NCI-H226 (cell line): ENCODE measurements at places on chromosomes 16 and 17.

GRCh38 chr16:80741724-80742123 lies 62.7 kb downstream of the CDYL2 start:
- peak; percentile 20 for DNase-seq

DNA sequence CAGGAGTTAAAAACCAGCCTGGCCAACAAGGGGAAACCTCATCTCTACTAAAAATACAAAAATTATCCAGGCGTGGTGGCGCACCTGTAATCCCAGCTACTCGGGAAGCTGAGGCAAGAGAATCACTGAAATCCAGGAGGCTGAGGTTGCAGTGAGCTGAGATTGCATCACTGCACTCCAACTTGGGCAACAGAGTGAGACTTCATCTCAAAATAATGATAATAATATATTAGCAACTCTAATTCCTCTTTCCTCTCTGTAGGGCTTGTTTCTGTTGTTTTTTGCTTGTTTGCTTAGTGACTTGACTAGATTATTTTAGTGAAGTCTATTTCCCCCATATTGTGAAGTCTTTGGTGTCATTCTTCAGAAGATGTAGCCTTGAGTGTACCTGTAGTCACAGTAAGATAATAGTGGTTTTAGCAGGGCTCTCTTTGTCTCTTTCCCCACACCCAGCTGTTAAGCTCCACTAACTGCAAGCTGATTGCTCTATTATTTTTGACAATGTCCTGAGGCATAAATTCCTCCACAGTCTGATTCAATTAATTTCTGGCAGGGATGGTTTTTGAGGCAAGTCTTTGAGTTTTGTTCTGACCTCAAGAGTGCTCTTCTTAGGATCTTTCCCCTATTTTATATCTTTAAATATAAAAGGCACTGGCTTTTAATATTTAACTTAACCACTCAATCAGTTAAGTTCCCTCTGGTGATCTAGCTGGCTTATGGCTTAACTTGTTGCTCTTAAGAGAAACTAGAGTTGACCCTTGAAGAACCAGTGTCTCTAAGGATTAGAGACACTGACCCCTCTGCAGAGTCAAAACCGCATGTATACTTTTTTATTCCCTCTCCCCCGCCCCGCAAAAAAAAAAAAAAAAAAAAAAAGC lies 18.6 kb upstream of the TNFSF12 start:
- DNase-seq, result no peak

- DNase-seq, result no peak
Measured at GRCh38 chr17:2089021-2089422, 34.1 kb downstream of the HIC1 start.

DNA sequence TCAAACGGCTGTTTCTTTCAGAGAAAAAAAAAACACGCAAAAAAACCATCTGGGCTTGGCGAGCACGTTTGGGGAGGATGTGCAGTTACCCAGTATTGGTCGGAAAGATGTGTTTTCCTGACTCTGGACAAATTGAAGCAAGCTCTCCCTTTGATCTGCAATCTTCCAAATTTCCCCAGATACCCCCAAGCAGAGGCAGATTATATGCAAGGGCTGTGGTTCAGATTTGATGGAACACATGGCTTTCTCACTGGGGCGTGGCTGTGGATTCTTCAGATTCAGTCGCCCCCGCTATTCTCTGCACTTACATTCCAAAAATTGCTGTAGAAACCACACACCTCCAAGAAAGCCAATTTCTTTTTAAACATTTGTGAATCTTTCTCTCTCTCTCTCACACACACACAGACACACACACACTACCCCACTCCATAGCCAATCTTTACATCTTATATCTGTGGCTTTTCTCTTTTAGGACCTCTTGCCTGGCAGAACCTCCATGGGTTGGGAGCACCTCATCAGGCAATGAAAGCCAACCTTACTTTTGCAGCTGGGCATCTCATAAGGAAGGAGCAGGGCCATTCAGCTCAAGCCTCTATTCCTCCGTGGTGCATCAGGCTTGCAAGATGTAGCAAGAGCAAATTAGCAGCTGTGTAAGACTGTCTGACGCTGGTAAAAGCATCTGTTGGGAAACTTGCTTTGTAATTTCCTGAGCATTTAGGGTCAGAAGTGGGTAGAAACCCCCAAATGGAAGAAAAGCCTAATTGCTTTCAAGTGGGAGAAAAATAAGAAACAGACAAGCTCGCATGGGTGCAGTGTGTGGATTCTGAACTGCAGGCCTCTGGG lies 103.9 kb upstream of the FAM20A start:
- peak; percentile 16 for DNase-seq

GRCh38 chr17:29138184-29138955 lies 41.8 kb downstream of the MYO18A start:
- no peak for DNase-seq

- DNase-seq, result no peak
Measured at GRCh38 chr17:74851612-74852236, 8.0 kb downstream of the GRIN2C start.

DNA sequence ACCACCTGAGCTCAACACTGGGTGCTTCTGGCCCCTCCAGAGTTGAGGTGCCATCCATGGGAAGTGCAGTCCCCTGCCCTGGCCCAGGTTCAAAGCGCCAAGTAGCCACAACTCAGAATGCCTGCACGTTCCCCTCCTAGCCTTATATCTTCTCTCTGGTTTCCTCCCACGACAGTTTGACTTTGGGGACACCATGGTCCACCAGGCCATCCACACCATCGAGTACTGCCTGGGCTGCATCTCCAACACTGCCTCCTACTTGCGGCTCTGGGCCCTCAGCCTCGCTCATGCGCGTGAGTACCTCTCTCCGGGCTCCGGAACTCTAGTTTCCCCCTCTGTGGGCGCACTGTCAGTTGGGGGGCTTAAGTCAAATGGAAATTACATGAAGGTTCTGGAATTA lies 22.4 kb upstream of the NAGLU start:
- DNase-seq, result no peak

- no peak for DNase-seq
Measured at GRCh38 chr17:33154869-33155455, 138.1 kb downstream of the ASIC2 start.

GRCh38 chr16:81654346-81654745 lies 124.7 kb upstream of the PLCG2 start:
- DNase-seq, result no peak

GRCh38 chr17:68759343-68760140 lies 158.4 kb upstream of the FAM20A start:
- DNase-seq, result peak; percentile 70

DNA sequence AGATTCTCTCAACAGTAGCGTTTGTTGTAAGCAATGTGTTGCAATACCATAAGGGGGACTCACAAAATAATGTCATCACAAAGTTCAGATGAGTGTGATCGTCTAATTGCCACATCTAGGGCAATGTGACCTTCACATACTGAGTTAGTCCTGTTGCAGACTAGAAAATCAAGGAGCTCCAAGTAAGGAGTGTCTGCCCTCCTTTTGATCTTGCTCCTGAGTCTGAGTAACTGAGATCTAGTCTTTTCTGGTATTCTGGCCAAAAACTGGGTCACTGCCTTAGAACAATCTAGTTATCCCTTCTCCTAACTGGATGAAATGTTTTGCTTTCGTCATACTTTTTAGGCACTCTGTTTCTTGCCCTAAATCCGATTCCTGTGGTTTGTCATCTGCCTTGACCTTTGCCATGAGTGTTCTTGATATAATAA lies 712.1 kb downstream of the CDH11 start:
- DNase-seq, result no peak

DNA sequence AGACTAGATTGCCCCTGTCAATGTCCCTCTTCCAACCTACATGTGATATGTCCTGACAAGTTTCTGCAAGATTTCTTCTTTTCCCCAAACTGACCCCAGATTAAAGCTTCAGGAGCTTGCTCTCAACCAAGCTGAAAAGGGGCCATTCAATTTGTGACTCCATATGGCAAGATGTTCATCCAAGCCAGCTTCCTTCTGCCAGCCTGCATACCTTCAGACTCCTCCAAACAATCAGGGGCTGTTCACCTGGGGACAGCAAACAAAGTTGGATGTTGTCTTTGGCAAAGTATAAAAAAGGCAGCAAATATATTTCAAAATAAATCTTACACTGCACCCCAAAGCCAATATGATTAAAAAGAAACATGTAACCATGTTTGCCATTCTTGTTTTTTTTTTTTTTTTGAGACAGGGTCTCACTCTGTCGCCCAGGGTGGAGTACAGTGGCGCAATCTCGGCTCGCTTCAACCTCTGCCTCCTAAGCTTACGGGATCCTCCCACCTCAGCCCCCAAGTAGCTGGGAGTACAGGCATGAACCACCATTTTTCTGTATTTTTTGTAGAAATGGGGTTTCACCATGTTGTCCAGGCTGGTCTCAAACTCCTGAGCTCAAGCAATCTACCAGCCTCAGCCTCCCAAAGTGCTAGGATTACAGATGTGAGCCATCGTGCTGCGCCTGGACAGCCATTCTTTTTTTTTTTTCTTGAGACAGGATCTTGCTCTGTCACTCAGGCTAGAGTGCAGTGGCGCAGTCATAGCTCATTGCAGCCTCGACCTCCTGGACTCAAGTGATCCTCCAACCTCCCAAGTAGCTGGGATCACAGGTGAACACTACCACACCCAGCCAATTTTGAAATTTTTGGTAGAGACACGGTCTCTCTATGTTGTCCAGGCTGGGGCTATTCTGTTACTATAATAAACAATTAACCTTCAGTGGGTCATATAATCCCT lies 50.0 kb upstream of the AKAP1 start:
- no peak for DNase-seq

DNA sequence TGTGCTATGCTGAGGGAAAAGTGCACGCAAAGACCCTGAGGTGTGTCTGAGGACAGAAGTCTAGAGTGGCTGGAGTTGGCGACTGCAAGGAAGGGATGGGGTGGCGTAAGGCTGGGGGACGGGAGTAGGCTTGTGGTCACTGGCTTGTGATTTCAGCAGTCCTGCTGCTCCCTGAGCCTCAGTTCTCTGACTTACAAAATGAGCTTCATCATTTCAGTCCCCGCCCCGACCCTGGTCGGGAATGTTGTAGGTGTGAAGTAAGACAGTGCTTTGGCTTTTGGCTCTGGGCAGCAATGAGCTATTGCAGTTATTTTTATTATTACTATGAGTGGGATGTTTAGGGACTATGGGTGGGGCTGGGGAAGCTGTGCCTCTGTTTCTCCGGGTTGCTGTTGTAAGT lies 8.6 kb downstream of the ADGRG1 start:
- no peak for DNase-seq

GRCh38 chr16:5216441-5217080 lies 119.0 kb upstream of the EEF2KMT start:
- DNase-seq, result peak; percentile 40

DNA sequence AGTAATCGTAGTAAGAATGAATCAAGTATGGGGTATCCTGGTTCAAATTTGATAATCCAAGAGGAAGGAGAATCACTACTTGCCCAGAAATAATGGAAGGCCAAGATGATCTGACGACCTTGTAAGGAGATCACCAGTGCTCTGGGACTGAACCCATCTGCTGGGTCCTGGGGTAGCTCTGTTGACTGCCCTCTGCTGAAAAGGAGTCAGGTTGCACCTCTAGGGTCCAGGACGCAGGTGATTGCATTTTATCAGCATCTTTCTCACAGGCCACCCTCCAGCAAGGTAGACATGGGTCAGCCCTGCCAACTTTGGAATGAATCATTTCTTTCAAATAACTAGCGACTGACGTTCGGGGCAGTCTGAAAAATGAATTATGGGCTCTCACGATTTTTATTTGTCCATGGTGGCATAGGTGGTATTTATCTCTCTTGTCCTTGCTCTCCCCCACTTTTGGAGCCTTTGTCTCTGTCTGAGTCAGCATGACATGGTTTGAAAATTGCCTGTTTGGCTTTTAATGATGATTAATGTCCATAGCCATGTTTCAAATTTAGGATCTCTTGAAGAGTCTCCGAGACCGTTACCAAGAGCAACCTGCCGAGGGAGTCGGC lies 163.7 kb downstream of the MSI2 start:
- peak; percentile 42 for DNase-seq

DNA sequence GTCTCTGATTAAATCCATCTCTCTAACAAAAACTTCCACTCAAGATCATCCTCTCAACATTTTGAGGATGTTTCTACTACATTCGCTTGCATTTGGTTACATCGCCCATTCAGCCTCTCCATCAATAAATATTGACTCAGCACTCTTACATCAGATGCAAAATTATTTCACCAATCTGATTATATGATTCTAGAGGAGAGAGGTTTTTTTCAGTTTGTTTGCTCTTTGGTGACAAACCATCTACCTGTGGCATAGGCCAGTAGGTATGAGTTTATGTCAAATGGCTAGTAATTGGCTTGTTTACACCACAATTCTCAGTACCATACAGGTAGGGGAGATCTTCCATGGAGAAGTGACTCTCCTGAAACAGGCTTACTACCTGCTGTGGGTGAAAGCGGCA lies 52.3 kb downstream of the TOX3 start:
- no peak for DNase-seq

- no peak for DNase-seq
Measured at GRCh38 chr16:48447940-48448536, 62.8 kb upstream of the SIAH1 start.

DNA sequence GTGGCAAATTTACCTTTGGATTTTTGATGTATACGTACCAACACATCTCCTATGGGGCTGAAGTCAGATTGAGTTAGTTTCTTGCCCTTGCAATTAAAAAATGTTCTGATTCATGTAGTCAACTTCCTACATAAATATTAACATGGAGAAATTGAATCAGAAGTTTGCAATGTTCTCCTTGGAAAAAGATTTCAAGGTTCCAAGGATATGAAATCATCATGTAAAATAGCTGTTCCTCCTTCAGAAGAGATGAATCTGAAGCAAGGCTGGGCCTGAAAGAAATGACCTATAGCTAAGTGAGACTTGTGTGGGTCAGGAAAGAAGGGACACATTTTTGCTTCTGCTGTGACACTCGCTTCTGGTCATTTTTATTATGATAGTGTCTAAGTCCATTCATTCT lies 131.7 kb downstream of the RGS9 start:
- no peak for DNase-seq

DNA sequence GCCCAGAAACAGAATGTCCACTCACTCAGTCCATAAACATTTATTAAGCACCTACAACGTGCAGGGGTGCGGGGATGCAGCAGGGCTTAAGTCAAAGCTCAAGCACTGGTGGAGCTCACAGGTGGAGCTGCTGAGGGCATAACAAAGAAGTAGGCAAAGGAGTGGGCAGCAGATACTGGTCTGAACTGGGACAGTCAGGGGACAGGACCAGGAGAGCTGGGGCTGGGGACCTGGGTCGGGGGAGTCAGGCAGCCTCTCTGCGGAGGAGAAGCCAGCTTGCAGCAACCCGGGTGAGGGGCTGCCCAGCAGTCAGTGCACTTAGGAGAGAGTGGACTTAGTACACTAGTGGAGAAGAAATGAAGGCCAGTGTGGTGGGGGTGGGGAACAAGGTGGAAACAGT lies 10.0 kb upstream of the TNFRSF13B start:
- no peak for DNase-seq

DNA sequence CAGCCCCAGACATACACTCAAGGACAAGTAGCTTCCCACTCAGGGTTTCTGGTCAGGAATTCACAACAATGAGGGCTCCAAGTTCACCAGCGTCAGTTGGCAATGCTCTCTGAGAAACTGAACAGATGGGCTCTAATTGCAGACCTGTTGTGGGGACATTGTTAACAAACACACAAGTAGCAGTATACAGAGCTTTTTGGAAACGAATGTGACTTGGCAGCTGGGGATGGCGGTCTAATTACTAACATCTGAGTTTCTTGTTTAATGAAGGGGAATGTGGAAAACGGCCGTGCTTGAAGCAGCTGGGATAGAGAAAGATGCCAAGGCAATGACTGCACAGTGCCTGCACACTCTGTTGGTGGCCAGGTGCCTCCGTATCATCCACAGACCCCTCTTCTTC lies 316.1 kb upstream of the IRX3 start:
- no peak for DNase-seq
